ENCODE measurements at places on chromosomes 7 and 10.

DNA sequence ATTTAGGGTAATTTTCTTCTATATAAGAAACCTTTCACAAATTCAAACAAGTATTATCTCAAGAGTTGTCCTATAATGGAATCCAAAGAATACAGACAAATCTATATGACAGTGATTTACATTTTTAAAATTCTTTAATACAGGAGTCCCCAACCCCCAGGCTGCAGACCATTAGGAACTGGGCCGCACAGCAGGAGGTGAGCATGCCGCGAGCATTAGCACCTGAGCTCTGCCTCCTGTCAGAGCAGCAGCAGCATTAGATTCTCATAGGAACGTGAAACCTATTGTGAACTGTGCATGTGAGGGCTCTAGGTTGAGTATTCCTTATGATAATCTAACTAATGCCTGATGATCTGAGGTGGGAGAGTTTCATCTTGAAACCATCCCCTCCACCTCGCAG lies 37.7 kb downstream of the SNX13 start:
- DNase-seq, result peak; percentile 73

GRCh38 chr10:128958834-128959690 lies 508.0 kb upstream of the MGMT start:
- DNase-seq, result no peak

DNA sequence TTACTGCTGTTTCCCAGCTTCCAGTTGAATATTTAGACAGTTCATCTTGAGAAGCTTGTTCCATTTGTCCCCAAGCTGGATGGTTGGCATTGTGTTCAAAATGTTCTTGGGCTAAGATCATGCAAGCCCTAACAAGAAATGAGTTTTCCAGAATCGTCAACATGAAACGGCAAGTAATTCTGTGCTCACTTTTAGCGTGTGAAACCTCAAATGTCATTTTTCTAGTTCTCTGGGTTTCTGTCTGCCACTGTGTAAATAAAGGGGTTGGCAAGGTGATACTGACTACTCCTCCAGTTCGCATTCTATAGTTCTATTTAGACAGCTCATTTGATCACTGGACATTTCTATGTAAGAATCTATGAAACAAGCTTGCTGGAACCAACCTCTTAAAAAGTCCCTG lies 194.0 kb downstream of the AHR start:
- DNase-seq, result no peak

DNA sequence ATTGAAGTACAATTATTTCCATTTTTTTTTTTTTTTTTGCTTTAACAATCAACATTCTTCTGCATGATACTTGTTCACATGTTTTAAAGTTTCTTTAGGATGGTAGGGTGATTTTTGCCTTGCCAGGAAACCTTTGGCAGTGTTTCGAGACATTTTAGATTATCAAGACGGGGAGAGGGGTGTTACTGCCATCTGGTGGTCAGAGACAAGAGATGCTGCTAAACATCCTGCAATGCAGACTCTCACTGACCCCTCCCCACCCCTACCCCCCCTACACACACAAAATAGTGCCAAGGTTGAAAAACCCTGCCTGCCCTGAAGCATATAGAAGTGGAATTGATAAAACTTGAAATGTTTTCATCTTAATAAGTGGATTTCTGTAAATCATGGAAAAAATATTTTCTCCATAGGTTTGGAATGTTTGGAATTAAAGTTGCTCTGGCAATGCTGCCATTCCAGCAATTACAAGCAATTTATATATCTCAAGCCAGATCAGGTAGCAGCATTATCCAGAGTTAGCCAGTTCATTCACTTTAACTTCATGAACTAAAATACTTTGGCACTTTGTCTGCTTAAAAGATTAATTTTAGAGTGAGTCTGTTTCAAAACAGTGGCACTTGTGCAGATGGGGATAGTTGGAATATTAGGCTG lies 62.1 kb downstream of the SDHAF3 start:
- DNase-seq, result peak; percentile 37

GRCh38 chr7:77479536-77480088 lies 57.5 kb upstream of the PTPN12 start:
- DNase-seq, result no peak

DNA sequence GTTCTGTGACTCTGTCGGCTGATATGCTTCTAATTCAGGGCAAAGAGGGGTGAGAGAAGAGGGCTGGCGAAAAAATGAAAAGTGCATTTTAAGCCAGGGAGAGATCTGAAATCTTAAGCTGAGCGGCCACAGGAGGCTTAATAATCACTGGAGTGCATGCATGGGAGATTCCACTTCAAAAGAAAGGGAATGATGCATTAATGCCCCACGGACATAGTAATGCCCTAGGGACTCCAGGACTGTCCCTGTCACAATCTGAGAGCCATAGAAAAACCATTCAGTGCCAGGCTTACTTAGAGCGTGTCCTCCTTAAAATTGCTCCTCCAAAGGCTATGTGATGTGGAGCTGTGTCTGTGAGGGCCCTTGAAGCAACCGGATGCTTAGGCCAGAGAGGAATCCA lies 75.1 kb downstream of the NHLRC2 start:
- no peak for DNase-seq

- DNase-seq, result peak; percentile 86
Observed at GRCh38 chr7:78226059-78226719, 427.6 kb downstream of the PHTF2 start.

GRCh38 chr7:122460936-122461335 lies 156.4 kb upstream of the FEZF1 start:
- DNase-seq, result no peak
